ENCODE measurements at places on chromosomes 4 and X.

DNA sequence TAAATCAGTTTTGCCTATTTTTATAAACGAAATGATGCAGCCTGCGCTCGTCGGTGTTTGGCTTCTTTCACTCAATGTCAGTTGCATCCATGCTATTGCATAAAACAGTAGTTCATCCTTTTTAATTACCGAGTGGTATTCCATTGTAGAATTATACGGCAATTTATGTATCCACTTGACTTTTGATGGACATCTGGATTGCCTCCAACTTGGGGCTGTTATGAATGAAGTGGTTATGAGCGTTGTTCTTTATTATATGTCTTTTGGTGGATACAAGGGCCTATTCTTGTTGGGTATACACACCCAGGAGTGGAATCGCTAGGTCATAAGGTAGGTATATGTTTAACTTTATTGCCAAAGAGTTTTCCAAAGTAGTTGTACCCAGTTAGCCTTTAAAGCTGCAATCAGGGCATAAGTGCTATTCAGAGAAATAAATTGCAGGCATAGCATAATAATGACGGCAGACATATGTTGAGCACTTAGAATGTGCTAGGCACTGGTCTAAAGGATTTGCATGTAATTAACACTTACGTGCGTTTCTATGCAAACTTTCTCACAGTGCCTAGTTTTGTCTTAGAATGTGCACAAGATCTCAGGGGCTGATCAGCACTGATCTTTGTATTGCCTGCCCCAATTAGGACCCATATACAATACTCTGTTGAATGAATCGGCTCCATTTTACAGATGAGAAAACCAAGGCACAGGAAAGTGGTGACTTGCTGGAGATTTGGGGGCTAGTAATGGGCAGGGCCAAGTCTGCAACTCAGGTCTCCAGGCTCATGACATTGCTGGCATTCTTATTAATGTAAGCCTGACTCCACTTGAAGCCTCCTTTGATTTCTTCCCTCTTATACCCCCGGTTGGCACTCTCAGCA, 407.0 kb downstream of the BCOR start:
- DNase-seq = no peak

DNA sequence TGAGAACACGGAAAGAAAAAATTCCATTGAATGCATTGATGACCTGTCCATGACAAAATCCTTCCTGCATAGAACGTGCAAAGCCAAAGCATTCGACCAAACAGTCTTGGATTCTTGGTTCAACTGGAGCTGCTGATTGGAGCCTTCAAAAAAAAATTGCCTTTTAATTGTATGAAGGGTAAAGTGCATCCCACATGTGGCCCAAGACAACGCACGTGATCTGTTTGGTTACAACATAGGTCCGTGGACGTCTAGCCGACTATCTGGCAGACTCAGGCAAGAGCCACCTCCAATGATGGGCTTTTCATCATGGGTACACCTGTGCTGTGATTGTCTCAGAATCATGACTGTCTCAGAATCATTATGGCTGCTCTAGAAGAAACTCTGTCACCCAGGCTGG, 52.3 kb downstream of the SHOX start:
- no peak for DNase-seq

DNA sequence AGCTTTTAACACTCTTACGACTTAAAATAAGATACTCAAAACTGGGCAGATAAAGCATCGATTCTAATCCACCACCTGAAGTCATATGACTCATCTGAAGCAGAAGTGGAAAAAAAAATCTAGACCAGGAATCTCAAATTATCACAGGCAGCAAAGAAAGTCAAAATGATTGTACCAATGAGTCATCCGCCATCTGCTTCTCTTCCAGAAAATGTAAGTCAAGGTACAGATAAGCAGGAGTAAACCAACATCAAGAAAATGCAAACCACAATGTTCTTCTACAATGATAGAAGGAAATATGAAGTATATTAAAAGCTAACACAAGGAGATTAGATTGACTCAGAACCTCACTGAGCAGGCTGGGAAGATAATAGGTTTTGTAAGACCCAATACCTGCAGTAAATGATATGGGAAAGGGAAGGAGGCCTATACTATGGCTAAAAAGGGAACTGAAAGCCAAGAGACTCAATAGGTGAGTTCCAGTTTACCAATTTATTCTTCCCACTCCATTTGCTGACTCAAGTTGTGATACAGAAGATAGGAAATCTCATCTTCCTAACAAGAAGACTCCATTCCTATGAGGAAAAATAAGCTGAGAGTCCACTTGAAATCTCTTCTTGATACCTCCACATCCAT, 88.4 kb upstream of the TET2 start:
- DNase-seq = no peak

- DNase-seq = no peak
Measured at GRCh38 chr4:81743731-81744435, 272.2 kb upstream of the RASGEF1B start.

DNA sequence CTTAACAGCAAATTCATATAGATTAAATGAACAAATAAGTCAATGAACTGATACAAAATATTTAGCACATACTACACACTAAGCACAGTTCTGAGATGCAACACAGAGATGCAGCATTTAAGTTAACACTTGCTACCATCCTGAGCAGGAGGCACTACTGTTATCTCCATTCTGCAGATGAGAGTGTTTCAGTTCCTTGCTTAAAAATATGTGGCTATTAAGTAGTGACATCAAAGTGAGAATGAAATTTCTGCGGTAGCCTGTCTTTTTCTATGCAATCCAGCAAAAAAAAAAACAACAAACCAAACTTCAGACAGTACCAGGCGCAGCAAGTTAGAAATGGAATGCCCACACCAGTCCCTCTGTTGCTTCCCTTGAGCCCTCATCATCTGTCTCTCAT, 90.8 kb downstream of the SHISA3 start:
- DNase-seq = no peak

GRCh38 chr4:56701161-56701480, 20.0 kb upstream of the HOPX start:
- DNase-seq = no peak

DNA sequence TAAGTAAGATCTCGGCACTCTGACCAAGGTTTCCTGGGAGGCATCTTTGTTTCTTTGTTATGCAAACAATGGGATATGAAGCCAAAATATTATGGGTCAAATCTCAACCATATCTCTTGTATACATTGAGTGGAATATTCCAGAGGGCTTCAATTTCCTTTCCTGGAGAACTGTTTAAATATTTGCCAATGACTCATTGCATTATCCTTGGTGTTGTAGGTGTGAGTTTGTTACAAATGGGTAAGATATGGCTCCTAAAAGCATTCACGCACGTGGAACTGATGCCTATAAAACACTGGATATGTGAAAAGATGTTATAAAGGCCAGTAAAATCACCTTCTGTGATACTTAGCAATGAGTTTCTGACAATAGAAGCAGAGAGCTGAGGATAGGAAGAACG, 150.5 kb upstream of the WDR1 start:
- DNase-seq = no peak

GRCh38 chr4:98081936-98082335, 61.3 kb downstream of the STPG2 start:
- no peak for DNase-seq

DNA sequence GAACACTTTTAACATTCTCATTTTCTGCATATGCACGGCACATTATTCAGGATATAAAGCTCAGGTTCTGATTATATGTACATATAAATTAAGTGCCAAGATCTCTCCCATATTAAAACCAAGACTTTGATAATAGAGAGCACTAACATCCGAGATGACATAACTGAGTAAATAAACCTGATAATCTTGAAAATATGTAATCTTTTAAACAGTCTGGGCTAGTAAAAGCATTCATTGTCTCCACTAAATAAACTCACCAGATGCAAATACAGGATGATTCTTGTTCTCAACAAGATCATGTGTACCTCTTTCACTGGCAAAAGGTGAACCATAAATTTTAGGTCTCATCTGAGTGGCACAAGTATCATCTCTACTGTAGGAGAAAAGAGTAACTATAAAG, 942.2 kb downstream of the TRAM1L1 start:
- DNase-seq = no peak

GRCh38 chr4:53705972-53706371, 114.7 kb upstream of the LNX1 start:
- no peak for DNase-seq

DNA sequence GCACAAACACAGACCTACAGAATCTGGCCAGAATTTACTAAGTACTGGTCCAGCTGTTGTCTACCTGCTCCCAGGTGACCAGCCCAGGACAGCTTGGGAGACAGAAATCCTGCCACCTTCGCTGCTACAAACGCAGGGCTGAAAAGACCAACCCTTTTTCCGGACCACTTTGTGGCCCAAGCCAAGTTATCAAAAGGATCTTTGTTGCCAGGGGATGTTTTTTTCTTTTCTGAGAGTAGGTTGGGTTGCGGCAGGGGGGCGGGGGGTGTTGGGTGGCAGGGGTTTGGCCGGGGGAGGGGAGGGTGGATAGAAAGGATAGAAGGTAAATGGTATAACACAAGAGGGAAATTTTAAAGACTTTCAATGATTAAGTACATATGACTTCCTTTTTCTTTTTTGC, 63.4 kb downstream of the STOX2 start:
- no peak for DNase-seq

DNA sequence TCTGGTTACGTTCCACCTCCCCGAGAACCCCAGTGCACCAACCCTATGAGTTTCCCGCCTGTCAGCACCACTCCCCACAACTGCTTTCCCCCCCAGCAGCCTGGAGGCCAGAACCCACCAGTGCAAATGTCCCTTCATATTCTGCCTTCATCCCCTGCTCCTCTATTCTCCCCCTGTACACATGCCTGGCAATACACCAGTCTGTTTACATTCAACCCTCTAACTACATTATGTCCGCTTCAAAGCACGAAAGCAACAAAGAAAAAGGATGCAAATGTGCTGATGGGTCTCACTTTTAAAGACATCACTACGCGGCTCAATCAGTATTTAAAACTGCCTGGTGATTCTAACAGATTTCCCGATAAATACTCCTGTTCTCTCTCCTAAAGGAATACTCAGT, 126.7 kb upstream of the SORBS2 start:
- DNase-seq = no peak

GRCh38 chr4:41477181-41477905, 60.6 kb upstream of the LIMCH1 start:
- no peak for DNase-seq

DNA sequence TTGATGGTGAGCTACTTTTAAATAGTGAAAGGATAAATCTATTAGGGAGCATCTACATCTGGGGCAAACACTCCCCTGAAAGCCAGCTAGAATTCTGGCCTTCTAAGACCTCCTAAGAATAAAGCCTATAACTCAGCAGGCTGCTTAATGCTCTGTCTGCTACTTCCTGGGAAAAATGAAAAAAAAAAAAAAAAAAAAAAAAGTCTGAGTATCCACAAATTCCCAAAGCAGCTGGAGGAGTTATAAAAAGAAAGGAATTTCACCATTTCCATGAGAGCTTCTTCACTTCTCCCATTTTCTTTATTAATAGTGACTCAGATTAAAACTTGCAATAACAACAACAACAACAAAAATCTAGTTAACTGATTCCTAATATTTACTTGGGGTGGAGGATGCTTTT, 511.2 kb downstream of the INPP4B start:
- peak; percentile 77 for DNase-seq

- DNase-seq = no peak
Measured at GRCh38 chr4:174537634-174538033, 15.3 kb upstream of the HPGD start.

- peak; percentile 76 for DNase-seq
Measured at GRCh38 chrX:12210196-12210815, 72.0 kb downstream of the FRMPD4 start.

DNA sequence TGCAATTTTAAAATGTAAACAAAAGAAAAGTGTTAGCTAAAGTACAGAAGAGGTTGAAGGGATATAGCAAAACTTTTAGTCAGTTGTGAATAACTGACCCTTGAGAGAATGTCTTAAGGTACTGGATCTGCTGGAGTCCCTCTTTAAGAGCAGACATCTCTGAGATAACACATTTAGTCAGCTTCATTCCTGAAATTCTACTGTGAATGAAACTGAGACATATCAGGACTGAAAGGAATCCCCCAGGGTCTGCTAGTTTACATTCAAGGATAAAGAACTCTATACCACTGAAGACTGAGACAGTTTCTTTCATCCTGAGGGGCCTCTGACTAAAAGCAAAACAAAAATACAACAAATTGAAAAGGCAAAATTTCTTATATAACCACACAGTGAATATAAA, 54.4 kb downstream of the PGRMC1 start:
- no peak for DNase-seq

DNA sequence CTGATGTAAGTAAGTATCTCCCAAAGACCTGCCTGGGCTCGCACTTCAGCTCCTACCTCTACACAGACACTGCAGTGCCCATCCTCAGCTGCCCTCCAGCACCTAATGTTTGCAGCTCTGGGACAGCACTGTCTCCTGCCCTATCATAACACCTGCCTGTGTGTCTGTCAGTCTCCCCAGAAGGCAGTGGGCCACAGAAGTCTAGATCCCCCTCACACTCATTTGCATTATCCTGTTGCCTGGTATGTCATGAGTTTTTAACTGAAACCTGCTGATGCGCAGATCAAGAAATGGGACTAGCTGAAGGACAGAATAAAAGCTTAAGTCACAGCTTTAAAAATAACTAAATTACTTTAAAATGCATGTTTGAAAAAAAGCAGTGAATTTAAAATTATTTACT, 43.0 kb downstream of the LRP2BP start:
- no peak for DNase-seq

GRCh38 chrX:96372313-96373046, 312.2 kb upstream of the DIAPH2 start:
- peak; percentile 64 for DNase-seq

DNA sequence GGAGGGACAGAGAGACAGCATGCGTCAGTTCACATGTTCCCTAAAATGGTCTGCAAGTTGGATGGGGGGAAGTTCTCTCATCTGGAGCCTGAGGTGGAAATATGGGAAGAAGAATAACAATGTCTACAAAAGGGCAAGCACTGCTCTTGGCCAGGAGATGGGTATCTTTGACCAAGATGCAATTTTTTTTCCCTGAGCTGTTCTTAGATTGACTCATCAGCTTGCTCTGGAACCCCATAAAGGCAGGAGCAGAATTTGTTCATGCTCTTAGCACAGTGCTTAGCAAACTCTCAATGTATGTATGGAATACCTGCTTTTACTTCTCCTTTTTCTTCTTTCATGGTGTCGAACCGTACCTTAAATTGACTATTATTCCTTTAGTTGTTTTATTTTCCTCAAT, 90.5 kb upstream of the ZNF827 start:
- peak; percentile 72 for DNase-seq

DNA sequence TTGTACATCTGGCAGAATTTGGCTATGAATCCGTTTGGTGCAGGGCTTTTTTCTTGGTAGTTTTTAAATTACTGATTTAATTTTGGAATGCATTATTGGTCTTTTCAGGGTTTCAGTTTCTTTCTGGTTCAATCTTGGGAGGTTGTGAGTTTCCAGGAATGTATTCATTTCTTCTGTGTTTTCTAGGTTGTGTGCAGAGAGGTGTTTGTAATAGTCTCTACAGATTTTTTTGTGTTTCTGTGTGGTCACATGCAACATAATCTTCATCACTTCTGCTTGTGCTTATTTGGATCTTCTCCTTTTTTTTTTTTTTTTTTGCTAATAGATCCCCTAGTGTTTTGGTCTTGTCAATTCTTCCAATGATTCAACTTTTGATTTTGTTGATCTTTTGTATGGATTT, 77.6 kb downstream of the FAAH2 start:
- DNase-seq = no peak

Data from EH (cell line).